Activated CD8-positive, alpha-beta memory T cell treated with anti-CD3 and anti-CD28 coated beads for 1 hour (primary cell): ENCODE measurements at places on chromosomes 5 and 9.

DNA sequence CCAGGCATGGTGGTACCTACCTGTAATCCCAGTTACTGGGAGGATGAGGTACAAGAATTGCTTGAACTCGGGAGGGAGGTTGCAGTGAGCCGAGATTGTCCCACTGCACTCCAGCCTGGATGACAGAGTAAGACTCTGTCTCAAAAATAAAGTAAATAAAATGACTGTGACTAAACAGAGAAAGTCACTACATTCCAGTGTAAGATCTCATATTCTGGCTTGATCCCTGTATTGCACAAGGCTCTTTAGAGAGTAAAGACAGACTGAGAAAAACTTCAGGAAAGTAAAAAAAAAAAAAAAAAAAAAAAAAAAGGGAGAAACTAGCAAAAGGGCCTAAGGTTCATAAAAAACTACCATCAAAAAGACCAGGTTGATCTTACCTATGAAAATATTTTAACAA is 106.6 kb upstream of the PJA2 start:
- no peak for DNase-seq

GRCh38 chr9:85534340-85534739 is 207.4 kb downstream of the AGTPBP1 start:
- no peak for DNase-seq

DNA sequence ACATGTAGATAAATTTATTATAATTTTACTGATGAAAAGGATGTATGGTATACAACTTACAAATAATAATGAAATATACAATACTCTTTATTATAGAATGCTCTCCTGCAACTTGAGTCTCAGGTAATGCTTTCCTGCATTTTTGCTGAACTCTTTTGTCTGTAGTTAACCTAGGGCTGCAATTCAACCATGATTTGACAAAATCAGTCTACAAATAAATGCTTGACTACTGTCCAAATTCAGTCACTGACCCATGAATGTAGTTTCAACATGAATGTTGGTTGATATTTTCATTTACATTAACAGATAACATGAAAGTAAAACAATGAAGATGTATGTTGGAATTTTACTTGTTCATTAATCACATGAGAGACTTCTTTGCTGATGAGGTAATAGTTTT is 320.9 kb downstream of the ZSWIM6 start:
- no peak for DNase-seq

- DNase-seq, result no peak
These were observed 2.4 kb downstream of the CCL28 start for GRCh38 chr5:43409809-43410271.

GRCh38 chr5:156178117-156178516 is 148.8 kb upstream of the SGCD start:
- DNase-seq, result no peak
